ENCODE measurements at places on chromosomes 6 and 20. TPM values are rescaled to one million over a fixed set of nuclear protein-coding genes. Genes with fewer than 3 reads are reported as not detected.

DNA sequence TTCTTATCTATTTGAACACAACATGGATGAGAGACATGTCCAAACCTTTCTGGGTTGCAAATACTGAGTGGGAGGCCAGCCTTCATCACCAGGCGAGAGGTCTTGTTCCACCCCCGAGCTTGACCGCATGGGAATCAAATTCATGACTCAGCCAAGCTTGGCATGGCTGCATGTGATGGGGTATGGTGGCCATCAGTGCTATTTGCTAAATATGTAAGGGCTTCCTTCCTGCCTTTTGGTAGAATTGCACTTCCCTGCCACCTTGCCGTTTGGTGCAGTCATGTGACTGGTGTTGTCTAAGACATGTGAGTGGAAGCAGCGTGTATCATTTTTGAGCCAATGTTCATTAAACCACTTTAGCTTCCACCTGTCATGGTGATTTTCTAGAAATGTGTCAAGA lies 508.9 kb upstream of the SULF2 start:
- DNase-seq: no peak

DNA sequence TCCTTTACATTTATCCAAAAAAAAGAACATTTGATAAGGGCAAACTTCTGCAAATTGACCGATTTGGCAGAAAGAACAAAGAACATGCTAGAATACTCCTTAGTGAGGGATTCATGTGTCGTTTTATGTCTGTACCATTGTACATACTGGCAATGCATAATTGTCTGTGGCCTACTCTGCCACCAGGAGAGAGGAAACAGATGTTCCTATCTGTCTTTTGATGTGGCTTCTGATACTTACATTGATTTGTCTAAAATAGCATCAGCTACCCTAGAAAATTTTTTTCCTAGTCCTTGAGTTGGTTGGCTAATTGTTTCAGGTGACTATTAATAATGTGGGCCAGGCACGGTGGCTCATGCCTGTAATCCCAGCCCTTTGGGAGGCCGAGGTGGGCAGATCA lies 654.1 kb downstream of the KIF16B start:
- no peak for DNase-seq

GRCh38 chr6:138692058-138692977 lies 81.3 kb upstream of the CCDC28A start:
- DNase-seq: no peak

GRCh38 chr6:70575899-70576495 lies 9.3 kb downstream of the SDHAF4 start:
- no peak for DNase-seq

GRCh38 chr6:157346373-157346772 lies 23.1 kb upstream of the TMEM242 start:
- DNase-seq: no peak

The CASS4 gene
- 1.1 TPM for polyA plus RNA-seq

All from urinary bladder (tissue), 4 donors.